AG04450 (cell line): ENCODE measurements at places on chromosomes 4 and X.

- DNase-seq: no peak
Measured at GRCh38 chr4:122861172-122861943, 34.7 kb downstream of the FGF2 start.

GRCh38 chr4:93436000-93436626 lies 392.4 kb upstream of the ATOH1 start:
- no peak for DNase-seq

- no peak for DNase-seq
Measured at GRCh38 chrX:2610246-2611170, 80.6 kb upstream of the CD99 start.

GRCh38 chr4:17760626-17761025 lies 20.8 kb downstream of the FAM184B start:
- DNase-seq: no peak

- DNase-seq: no peak
Measured at GRCh38 chrX:70336767-70337166, 46.9 kb downstream of the KIF4A start.
